ENCODE measurements at places on chromosomes 2 and 18. TPM values are rescaled to one million over a fixed set of nuclear protein-coding genes. Genes with fewer than 3 reads are reported as not detected.

EMILIN2 gene
- total RNA-seq = 2.2 TPM

C2orf80 gene
- not detected for total RNA-seq

ANKMY1 gene
- 3.0 TPM for total RNA-seq

PLEKHH2 gene
- 0.34 TPM for total RNA-seq

EIF4E2 gene
- 136 TPM for total RNA-seq

XDH gene
- not detected for total RNA-seq

HSBP1L1 gene
- total RNA-seq = 8.1 TPM

HOXD13 gene
- total RNA-seq = not detected

FAM98A gene
- total RNA-seq = 77.9 TPM

GRCh38 chr2:106097038-106098000 lies 96.8 kb downstream of the UXS1 start:
- no peak for DNase-seq

DNA sequence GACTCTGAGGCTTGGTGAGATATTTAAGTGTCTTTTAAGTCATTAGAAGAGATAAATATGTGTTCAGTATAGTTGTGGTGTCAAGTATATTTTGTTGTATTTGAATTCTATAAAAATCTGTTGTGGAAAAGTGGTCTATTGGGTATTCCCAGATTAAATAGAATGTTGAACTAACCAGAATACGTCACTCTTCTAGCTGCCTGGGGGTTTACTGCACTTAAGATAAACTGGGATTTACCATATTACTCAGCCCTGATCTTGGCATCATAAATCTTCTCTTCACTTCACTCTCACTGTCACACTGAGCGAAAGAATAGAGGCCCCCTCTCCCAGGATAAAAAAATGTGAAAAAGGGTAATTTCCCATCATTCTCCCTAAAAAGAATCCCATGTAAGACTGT lies 129.8 kb downstream of the BCL2 start:
- DNase-seq = no peak

GRCh38 chr2:8203364-8203763 lies 478.5 kb upstream of the ID2 start:
- no peak for DNase-seq

GRCh38 chr2:555164-555922 lies 121.9 kb downstream of the TMEM18 start:
- DNase-seq = no peak

- no peak for DNase-seq
These were observed 8.2 kb upstream of the TMEM182 start for GRCh38 chr2:102753563-102754159.

GRCh38 chr2:181426672-181427071 lies 30.5 kb upstream of the ITGA4 start:
- no peak for DNase-seq

DNA sequence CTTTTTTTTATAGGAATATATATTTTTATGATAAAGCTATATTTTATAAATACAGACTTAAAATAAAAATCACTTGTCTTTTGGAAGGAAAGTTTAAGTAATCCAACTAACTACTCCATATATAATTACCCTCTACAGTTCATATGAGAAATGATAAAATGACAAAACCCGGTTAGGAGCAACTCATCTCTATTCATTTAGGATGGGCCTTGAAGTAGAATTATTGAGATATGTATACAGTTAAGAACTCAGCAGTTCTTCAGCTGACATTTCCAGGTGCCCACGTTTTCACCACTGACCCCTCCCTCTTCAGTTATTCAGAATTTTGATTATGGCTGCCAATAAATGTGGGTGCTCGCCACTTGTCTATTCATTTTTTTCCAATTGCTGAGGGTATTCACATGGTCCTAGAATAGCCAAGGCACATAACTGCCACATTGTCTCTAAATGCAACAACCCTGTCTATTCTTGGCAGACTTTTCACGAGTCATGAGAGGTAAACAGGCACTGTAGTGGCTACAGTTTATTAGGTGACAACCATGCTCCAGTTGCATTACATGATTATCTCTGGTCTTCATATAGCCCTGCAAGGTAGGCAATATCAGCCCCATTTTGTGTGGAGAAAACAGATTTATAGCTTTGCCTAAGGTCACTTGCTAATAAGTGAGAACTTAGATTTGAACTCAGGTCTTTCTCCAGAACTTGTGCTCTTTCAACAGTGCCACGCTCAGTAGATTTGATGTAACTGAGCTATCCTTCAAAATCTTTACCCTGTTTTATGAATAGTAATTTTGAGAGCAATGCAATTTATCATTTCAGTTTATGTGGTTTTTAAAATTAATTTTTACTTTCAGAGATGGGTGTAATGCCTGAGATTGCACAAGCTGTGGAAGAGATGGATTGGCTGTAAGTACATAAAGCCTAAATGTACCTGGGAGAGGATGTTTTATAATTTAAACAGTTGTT lies 2.9 kb downstream of the DDX1 start:
- no peak for DNase-seq

GRCh38 chr2:85452237-85452636 lies 33.7 kb downstream of the SH2D6 start:
- DNase-seq = no peak

- no peak for DNase-seq
These were observed 18.8 kb downstream of the NCOA1 start for GRCh38 chr2:24509840-24510239.

GRCh38 chr2:85672456-85672855 lies 4.5 kb upstream of the SFTPB start:
- no peak for DNase-seq

DNA sequence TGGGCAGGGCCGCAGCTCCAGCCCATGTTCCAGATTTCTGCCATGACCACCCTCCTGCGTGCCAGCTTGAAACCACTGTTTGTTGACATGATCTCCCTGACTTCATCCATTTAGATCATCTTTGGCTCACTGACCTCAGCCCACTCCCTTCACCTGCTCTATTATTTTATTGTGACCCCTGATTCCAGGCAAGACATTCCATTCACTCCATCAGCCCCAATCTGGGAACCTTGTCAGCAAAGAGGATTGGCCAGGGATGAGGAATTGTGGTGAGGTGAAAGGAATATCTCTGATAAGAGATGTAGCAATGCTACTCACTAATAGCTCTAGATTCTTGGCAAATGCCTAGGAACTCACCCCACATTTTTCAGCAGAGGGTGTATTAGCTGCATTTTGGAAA lies 174.2 kb downstream of the TMEM247 start:
- DNase-seq = no peak

- DNase-seq = no peak
These were observed 62.8 kb downstream of the TCF7L1 start for GRCh38 chr2:85195956-85196355.

DNA sequence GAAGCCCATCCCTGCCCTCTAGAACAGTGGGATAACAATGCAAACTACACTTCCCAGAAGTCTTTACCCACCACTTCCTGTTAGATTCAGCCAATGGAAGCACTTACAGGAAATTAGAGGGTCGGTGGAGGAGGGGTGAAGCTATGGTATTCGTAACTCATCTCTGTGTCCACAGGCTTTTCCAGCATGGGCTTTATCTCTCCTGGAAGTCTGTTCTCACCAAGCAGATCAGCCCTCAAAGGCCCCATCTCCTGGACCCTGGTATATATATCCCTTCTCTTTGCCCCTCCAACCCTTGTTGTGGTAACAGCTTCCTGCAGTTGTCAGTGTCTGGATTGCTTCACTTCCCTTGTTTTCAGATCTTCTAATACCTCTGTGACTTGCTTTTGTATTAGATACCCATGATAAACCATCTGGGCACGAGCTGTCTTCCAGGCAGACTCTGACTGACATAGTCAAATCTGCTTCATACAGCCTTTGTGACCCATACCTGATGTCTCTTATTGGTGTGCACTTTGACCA lies 475.0 kb upstream of the POU3F3 start:
- no peak for DNase-seq

DNA sequence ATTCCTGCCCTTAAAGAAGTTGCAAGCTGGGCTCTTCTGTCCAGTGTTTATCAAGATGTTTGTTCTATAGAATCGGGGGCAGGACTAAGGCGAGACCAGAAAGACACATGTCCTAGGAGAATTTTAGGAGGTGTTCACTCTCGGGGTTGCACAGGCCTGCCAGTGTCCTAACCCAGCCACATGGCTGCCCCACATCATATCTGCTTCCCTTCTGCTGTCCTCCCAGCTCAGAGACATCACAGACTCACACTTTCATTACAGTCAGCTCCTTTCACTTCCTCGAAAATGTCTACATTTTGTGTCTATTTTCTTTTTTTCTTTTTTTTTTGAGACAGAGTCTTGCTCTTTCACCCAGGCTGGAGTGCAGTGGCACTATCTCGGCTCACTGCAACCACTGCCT lies 10.7 kb upstream of the MRO start:
- DNase-seq = no peak

GRCh38 chr18:23650968-23651927 lies 11.5 kb downstream of the ANKRD29 start:
- DNase-seq = no peak

GRCh38 chr2:170873035-170873692 lies 55.9 kb upstream of the GORASP2 start:
- DNase-seq = peak; percentile 59
